ENCODE measurements at places on chromosomes 5 and 9.
A peak's percentile ranks its signal among the peaks of the same experiment; 100 is the strongest.

GRCh38 chr5:88722546-88723073 is 160.4 kb downstream of the MEF2C start:
- DNase-seq = no peak

- no peak for DNase-seq
Observed at GRCh38 chr5:39014561-39014960, 59.6 kb downstream of the RICTOR start.

- DNase-seq = no peak
Observed at GRCh38 chr9:7169717-7170389, 412.1 kb downstream of the KDM4C start.

- DNase-seq = no peak
Observed at GRCh38 chr9:109277451-109277850, 43.4 kb downstream of the EPB41L4B start.

- no peak for DNase-seq
Observed at GRCh38 chr9:12776513-12777055, 1.8 kb downstream of the LURAP1L start.

DNA sequence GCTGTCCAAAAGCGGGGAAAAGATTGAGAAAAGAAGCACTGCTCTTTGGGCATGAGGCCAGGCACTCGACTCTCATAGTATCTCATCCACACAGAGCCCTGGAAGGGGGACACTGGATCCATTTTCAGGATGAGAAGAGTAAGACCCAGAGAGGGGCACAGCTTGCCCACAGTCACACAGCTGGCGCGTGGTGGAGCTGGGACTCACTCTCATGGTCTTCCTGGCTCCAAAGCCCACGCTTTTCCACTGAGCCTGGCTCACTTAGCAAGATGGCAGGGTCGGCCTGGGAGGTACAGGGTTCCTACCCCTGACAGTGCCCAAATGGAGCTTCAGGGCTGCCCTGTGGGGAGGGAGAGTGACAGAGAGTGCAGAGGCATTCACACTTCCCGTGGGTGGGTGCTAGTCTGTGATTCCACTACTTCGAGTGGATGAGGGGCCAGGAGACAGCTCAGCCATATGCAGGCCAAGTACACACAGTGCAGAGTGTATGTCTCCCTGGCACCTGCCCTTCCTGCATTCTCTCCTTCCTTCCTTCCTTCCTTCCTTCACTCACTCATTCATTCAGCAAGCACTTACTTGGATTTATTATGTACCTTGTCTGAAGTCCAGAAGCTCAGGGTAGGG is 18.3 kb upstream of the IGFBPL1 start:
- no peak for DNase-seq

DNA sequence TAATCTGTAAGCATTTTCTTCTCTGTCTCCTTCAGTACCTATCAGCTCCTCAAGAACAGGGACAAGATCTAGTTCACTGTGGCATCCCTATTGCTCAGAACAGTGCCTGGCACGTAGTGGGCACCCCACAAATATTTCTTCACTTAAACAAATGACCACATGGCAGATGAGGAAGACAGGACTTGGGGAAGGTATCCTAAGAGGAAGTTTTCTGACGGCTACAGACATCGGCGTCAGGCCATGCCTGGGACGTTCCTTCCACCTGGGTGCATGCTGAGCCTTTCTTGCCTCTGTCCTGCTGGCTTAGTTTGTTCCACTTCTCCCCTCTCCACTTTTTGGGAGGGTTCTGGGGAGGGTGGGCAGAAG is 60.2 kb downstream of the NEURL1B start:
- no peak for DNase-seq

DNA sequence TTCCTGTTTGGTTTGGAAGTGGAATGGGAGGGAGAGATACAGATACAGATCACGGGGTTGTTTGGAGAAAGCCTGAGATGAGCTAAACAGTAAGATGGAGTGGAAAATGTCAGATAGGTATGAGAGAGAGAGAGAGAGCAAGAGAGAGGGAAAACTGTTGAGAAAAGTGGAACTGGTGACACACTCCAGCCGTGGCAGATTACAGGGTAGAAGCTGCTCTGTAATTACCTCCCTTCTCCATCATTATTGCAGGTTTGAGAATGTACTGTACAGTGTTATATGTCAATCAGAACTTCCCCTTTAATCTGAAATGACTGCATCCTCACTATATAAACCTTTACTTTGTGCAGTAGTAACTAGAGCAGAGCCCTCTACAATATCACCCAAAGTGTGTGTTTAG is 74.5 kb upstream of the WWC1 start:
- DNase-seq = no peak

DNA sequence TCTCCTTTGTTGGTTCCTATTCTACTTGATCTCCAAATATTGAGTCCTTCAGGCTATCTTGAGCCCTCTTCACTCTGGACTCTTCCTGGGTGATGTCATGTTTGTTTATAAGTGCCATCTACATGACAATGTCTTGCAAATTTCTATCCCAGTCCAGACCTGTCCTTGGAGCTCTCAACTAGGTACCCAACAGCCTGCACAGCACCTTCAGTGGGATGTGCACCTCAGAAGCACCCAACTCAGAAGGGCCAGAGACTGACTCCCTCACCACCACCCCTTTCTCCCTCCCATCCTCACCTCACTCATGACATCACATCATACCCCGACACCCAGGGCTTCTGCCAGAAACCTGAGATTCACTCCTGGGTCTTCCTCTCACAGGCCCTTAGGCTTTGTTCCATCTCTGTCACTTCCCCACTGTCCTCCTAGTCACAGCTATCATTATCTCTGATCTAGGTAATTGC is 14.4 kb downstream of the TXN start:
- DNase-seq = no peak

DNA sequence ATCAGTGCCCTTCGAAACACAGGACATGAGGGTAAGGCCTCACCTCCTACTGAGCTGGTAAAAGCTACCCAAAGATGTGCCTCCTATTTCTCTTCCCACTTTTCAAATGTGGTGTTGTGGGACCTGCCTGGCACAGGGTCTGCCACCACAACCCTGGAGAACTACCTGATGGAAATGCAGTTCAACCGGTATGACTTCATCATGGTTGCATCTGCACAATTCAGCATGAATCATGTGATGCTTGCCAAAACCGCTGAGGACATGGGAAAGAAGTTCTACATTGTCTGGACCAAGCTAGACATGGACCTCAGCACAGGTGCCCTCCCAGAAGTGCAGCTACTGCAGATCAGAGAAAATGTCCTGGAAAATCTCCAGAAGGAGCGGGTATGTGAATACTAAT is 1.9 kb downstream of the IRGM start:
- no peak for DNase-seq

DNA sequence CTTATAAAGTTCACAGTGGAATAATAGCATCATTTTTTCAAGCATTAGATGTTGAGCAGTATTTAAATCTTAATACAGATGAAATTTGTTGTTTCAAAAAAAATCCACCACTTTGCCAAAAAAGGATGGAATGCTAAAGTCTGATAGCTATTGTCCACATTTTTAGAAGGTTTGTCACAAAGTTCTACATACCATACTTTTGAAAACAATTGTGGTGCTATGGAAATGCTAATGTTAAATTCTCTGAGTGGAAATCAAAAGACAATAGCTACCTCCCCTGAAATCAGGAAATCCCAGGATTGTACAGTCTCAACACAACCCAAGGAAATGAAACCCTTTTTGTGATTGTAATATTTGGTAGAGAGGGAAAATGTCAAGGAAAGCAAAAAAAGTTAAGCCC is 19.3 kb upstream of the GRAMD2B start:
- no peak for DNase-seq

GRCh38 chr9:33414889-33415500 is 12.6 kb upstream of the AQP7 start:
- no peak for DNase-seq

DNA sequence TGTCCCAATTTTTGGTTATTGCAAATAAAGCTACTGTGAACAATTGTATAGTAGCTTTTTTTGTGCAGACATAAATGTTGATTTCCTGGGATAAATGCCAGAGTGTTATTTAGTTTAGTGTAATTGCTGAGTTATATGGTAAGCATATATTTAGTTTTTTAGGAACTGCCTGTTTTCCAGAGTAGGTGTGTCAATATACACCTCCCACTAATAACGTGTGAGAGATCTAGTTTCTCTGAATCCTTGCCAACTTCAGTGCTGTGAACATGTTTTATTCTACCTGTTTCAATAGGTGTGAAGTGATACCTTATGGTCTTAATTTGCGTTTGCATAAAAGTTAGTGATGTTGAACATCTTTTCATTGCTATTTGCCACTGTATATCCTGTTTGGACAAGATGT is 9.1 kb upstream of the OR2S2 start:
- DNase-seq = no peak

GRCh38 chr9:136133191-136133958 is 14.7 kb upstream of the TMEM250 start:
- DNase-seq = no peak

- no peak for DNase-seq
Observed at GRCh38 chr5:122151640-122152039, 22.3 kb downstream of the ZNF474 start.

DNA sequence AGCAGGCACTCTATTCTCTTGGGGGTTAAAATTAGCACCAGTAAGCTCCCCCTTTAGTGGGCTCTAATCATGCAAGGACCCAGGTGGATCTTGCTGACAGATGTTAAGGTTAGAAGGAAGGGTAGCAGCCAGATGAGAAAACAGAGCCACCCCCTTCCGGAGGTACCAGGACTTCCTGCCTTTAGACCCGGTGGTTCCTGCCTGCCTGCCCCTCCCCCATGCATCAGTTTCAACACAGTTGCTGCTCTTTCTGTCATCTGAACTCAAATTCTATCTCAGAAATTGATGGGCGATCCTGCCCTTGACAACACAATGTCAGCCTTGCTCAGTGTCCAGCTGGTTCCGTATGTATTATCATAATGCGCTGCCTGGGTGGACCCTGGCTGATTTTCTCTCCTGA is 287.3 kb downstream of the EBF1 start:
- DNase-seq = peak; percentile 97

- no peak for DNase-seq
Observed at GRCh38 chr9:109907400-109907799, 127.4 kb downstream of the PALM2AKAP2 start.

DNA sequence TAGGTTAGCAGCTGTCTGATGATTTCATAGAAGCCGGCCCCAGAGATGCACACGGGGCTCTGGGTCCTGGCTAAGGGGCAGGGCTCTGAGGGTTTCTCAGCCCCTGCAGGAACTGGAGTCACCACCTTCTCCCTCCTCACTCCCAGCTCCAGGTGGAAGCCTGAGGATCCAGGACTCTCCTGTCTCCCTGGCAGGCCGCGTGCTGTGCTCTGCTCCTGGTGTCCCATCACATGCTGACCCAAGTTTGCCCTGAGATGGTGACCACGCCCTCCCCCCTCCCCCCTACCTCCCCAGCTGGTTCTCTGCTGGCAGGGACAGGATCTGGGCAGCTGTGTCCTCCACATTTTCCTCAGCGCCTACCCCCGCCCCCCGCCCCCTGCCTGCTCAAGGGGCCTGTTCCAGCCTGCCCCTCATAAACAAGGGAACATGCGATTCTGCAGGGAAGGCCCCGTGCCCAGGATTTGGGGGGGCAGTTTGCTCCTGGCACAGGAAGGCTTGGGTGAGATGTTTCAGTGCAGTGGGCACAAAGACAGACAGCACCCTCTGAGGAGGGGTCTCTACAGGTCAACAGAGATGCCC is 87.4 kb downstream of the PSD2 start:
- DNase-seq = no peak

GRCh38 chr5:159928122-159928909 is 12.0 kb downstream of the ADRA1B start:
- DNase-seq = no peak

Measured in NAMALWA (cell line).